Colonic mucosa (tissue), 4 donors: ENCODE measurements at places on chromosomes 6 and 20. TPM values are rescaled to one million over a fixed set of nuclear protein-coding genes. Genes with fewer than 3 reads are reported as not detected.

The CAP2 gene
- total RNA-seq, result 10.4 TPM

DNA sequence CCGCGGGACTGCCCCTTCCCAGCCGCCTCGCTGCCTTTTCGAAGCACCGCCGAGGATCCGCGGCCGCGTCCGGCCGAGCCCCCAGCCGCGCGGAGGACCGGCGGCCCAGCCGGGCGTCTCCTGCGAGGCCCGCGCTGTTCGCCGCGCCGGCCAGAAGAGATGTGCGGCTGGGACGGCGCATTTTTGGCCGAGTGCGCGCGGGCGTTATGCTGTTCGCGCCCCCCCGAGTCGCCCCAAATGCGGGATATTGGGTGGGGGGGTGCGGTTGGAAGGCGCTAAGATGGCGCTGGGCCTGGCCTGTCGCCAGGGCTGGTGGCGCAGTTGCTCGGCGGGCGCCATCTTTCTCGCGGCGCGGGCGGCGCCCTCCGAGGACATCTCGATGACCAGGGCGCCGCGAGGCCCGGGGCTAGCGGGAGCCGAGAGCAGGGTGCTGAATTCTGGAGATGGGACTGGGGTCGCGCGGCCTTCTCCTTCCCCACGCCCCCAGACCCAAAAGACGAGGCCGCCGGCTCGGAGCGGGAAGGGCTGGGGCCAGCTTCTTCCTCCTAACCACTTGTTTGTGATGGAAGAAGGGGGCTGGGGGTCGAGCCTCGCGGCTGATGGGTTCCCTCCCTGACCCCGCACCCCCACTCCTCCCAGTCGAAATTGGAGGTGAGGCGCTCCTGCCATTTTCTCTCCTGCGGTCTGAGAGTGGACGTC, 1.5 kb downstream of the BICRAL start:
- peak; percentile 70 for DNase-seq

The FNDC11 gene
- 0.69 TPM for total RNA-seq

DNA sequence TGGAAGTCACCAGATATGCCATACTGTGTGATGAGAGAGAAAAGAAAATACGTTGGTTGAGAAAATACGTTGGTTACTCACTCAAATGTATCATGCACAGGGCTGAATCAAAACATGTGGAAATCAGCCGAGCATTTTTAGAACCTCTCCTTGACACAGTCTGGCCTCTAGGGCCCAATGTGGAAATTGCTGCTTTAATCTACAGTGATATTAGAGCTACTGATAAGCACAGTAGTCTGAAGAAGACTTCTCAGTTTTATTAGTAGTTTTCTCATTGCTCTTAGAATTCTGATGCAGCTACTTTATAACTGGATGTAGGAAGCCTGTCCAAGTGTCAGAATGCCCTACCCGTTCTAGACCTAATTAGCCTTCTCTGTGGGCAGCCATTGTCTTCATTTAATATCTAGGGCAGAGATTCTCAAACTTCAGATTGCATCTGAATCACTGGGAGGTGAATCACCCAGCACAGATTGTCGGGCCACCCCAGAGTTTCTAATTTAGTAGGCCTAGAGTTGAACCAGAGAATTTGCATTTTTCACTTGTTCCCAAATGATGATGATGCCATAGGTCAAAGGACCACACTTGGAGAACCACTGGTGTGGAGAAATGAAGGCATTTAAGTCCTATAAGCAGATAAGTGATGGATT, 229.1 kb downstream of the PLCB1 start:
- DNase-seq, result no peak

The IMPG1 gene
- total RNA-seq, result not detected

The DOK5 gene
- not detected for total RNA-seq

GRCh38 chr20:9534025-9534424, 19.6 kb downstream of the LAMP5 start:
- DNase-seq, result no peak

DNA sequence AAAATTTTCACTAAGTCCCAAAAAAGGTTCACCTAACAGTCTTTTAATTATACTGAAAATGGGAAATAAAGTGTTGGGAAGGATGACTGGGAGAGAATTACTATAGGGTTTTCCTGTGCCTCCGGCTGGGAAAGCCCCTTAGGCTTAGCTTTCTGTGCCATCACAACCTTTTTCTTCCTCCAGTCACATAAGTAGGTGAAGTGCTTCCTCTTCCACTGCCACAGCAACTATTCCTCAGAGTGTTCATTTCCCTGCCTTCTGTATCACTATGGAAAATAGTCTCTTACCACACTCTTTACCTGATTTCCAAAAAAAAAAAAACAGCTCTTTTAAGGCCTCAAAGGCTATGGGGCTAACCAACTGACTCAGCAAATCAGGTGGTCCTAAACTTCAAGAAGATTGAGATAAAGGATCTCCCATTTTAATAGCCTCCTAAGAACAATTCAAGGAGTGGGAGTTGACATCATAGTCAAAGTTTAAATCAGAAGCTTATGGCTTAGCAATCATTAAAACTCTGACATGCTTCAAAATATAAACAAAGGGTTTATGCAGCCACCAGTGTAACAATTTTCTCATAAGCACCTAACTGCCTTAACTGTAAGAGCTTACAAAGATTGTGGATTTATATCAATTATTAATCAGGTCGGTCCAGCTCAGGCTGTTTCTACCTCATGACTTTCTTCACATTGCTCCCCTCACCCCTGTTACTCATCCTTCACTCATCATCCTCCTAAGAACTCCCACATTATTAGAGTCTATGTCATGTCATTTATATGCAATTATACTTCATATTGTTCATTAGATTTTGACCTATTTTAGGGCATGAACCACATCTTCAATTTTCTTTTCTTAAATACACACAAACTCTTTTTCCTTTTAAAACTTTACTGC, 95.3 kb downstream of the RNGTT start:
- DNase-seq, result no peak

DNA sequence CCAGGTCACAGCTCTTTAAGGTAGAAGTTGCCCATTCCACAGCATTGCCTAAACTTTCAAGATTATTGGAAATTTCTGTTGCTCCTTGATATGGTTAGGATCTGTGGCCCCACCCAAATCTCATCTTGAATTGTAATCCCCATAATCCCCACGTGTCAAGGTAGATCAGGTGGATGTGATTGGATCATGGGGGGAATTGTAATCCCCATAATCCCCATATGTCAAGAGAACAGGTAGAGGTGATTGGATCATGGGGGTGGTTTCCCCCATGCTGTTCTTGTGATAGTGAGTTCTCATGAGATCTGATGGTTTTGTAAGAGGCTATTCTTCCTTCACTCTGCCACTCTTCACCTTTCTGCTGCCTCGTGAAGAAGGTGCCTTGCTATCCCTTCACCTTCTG, 327.4 kb upstream of the MAP3K7 start:
- DNase-seq, result no peak

- DNase-seq, result no peak
These were observed 38.6 kb downstream of the IBTK start for GRCh38 chr6:82208913-82209312.

The CHRNA4 gene
- not detected for total RNA-seq

GRCh38 chr6:153208706-153209105, 77.6 kb upstream of the RGS17 start:
- no peak for DNase-seq

GRCh38 chr6:148884461-148884860, 137.6 kb downstream of the UST start:
- DNase-seq, result no peak

The RAB32 gene
- total RNA-seq, result 68.0 TPM

The C4A gene
- 23.4 TPM for total RNA-seq

DNA sequence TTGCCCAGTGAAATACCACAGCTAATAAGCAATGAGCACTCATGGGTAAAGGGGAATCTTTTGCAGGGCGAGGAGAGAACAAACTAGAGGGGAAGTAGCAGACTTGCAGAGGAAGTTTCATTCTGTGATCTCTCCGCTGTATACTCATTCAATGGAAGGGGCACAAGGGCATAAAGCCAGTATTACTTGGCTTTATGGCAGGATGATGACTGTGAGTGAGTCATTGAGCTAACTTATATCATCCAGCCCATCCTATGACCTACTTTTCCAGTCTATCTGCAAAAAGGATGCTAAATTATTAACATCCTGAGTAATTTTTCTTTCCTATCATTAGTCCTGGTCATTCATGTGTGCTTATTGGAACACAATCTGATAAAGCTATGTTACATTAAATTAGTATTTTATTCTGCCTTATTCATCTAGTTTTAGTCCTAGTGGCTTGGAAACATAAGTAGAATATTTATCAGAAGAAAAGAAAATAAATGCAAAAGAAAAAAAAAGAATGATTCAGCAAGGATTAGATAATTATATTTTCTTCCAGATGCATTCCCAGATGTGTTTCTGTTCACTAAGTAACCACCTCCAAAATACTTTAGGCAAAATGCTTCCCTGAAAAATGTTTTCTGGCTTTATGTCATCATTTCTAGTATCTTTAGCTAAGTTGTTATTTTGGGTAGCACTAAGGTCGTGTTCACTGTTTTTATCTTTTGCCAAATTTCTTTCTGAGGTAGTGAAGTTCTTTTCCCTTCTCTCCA, 471.7 kb downstream of the CDKAL1 start:
- no peak for DNase-seq

DNA sequence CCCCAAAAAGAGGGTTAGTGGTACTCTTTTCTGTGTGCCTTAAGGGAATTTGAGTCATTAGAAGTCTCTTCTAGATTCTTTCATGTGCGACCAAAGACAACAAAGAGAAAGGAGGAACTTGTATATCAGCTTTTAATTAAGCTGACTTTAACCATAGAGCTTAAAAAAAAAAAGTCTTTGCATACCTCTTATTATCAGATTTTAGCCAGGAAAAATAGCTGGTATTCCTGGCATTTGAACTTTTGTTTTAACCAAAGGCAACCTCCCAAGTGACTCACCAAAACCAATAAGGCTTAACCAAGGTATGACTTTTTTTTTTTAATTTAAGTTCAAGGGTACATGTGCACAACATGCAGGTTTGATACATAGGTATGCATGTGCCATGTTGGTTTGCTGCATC, 375.0 kb downstream of the CDC5L start:
- no peak for DNase-seq

DNA sequence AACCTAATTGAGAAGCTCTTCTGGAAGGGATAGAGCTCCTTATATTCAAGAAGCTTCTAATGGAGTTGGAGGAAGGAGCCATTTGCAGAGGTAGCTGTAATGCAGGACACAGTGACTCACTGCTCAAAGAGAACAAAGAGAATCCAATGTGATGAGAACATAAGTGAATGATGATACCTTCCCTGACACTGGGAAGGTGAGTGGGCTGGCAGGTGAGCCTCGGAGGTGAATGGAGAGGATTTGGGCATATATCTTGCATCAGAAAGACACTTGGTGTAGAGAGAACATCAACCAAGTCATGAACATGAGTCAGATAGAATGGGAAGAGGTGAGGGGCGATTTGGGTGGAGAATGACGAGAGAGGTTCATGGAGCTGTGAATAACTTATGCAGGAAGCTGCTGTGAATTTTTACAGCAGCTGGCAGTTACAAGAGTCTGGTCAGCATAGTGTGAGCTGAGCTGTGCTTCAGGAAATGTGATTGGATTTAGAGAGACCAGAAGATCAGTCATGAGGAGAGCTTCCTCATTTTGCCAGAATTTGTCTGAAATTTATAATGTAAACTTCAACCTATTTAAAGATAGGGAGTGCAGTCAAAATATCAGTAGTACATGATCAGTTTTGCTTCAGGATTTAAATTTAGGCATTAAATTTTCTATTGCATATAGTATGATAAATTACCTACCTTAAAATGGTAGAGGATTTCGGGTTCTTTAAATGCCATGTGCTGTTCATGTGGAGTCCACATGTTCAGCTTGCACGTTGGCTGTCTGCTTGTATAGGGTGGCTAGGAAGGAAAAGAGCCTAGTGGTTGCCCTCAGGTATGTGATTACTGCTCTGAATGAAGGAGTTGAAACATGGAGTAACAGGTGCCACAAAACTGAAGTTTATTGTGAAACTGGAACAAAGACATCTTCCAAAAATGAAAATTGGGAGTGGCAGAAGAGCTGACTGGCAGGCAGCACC, 59.2 kb upstream of the KIF25 start:
- no peak for DNase-seq

DNA sequence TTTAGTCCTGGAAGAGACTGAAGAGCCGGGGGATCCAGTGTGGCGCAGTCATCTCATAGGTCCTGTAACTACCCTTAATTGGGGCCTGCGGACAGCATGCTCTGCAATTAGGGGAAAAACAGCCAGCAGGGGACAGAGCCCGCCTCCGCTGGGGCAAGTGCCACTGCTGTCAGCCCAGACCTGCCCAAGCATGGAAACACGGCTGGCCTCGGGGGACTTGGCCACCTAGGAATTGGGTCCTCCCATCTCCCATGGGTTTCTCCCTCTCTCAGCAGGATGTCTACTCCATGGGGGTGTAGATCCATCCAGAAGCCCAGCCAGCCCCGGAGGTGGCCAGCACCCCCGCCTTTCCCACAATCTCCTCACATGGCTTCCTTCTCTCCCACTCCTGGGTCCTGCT, 3.6 kb downstream of the GHRH start:
- DNase-seq, result no peak

The SRSF12 gene
- 0.35 TPM for total RNA-seq

The SRMS gene
- 0.49 TPM for total RNA-seq

The TMEM14A gene
- total RNA-seq, result 24.1 TPM

The POM121L2 gene
- 0.13 TPM for total RNA-seq

DNA sequence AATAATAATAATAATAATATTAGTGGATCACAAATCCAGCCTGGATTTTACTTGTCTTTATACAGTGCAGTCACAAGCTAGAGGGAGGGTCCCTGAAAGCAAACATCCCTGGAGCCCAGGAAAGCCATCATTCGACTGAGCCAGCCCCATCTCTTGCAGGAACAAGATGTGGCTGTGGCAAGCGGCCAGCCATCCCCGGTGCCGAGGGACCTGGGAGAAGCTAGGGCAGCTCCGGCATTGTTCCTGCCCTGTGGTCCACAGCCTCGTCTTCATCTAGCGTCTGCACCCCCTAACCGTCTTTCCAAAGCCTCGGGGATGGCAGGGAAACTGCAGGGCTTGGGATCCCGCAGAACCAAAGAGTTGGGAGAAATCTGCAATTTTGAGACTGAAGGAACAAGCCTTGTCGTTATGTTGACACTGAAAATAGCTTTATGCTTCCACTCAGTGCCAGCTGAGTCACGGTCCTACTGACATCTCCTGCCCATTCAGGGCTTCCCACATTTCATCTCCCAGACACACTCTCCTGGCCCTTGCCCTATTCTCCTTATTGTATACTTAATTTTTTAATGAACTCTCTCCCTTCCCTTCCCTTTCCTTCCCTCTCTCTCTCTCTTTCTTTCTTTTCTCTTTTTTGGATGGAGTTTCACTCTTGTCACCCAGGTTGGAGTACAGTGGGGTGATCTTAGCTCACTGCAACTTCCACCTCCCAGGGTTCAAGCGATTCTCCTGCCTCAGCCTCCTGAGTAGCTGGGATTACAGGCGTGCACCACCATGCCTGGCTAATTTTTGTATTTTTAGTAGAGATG, 62.5 kb upstream of the ZNFX1 start:
- no peak for DNase-seq

DNA sequence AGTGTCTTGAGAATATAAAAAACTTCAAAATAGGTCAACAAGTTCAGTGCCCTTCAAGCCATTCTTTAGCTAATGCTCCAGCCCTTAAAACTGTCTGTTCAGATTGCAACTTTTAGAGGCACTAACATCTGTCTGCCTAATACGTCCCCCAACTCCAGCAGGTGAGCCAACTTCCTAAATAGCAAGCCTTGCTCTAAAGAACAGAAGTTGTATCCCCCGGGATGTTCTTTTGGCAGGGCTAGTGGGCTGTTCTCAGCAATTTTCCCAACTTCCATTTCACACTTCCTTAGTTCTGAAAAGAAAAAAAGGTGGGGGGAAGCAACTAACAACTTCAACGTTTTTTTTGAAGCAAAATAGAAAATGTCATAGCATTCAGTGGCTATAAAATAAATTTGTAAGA, 290.0 kb upstream of the PTCHD4 start:
- no peak for DNase-seq
